ENCODE measurements at places on chromosomes 16 and 17.
A peak's percentile ranks its signal among the peaks of the same experiment; 100 is the strongest.

GRCh38 chr17:29566473-29567303 lies at the start of gene ABHD15:
TSS of gene ABHD15 (minus strand) at chr17:29567037. CDS start at chr17:29566966, 71 bp downstream.
- peak; percentile 34 for DNase-seq

DNA sequence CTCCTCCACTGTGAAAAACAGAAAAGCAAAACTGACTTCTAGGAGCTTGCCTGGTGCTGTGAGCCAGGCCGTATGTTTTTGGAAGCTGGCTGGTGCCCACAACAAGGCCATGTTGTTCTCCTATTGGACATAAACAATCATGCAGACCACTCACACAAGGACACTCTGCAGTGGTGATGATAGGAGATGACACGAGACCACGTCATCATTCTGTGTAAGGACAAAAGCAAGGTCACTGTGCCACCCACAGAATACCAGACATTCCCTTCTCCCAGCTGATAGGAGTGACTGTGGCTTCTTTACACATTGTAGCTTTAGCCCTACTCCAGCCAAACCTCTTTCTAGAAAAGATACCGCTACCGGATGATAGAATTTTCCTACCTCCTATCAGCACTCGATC lies 47.7 kb upstream of the LCMT1 start:
- DNase-seq, result no peak

DNA sequence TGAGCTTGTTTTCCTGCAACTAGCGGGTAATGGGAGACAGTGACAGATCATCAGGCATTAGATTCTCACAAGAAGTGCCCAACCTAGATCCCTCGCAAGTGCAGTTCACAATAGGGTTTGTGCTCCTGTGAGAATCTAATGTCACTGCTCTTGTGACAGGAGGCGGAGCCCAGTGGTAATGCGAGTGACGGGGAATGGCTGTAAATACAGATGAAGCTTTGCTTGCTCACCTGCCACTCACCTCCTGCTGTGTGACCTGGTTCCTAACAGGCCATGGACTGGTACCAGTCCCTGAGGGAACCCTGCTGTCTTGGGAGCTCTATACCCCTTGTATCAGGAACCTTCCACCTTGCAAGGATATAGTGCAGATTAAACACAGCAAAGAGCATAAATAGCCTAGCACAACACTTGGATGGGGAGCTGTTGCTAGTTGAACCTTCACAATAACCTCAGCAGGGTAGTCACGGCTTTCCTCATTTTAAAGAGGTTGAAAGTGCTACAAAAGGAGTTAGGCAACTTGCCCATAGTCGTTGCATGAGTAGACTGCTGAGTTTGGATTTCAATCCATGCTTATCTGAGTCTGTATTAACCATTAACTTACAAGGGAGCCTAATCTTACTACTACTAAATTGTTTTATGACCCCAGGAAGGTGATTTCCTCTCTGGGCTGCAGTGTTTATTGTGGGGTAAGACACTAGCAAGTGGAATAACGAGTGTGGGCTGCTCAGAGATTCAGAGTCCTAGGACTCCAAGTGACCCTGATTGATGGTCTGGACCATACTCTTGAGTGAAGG lies 156.6 kb upstream of the ZFHX3 start:
- DNase-seq, result peak; percentile 19

- DNase-seq, result no peak
Observed at GRCh38 chr17:4679658-4680057, 24.3 kb downstream of the PELP1 start.

DNA sequence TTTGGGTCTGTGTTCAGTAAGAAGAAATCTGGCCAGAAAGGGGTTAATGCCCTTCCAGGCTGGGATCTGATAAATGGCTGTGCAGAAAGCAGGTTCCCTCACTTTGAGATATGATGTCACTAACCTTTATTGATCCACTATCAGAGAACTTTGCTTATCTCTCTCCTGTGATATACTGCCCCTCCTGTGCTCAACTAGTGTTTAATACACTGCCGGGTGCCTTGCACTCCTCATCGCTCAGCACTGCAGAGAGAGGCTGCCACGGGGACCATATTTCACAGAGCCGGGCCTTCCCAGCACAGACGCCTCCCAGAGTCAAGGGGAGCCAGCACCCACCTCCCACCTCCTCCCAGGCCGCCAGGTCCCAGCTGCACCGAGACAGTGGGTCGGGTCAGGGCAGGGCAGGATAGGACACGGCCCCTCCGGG lies 20.2 kb downstream of the ZFHX3 start:
- DNase-seq, result no peak

DNA sequence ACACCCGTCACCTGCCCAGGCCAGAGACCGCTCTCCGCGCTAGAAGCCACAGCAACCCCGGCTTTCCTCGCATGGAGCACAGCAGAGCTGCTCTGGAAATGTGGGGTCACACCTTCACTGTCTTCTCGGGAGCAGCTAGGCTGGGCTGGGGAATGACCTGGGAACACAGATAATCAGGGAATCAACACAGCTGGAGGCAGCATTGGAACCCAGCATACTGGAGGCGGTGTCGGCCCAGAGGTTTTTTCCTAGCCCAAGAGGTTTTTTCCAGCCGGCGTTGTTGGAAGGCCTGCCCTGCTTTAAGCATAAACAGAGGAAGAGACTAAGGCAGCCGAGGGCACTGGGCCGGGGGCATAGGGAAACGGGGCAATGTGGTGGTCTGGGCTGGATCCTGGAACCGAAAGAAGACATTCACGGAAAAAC lies 791 bp upstream of the PLD6 start:
- no peak for DNase-seq

DNA sequence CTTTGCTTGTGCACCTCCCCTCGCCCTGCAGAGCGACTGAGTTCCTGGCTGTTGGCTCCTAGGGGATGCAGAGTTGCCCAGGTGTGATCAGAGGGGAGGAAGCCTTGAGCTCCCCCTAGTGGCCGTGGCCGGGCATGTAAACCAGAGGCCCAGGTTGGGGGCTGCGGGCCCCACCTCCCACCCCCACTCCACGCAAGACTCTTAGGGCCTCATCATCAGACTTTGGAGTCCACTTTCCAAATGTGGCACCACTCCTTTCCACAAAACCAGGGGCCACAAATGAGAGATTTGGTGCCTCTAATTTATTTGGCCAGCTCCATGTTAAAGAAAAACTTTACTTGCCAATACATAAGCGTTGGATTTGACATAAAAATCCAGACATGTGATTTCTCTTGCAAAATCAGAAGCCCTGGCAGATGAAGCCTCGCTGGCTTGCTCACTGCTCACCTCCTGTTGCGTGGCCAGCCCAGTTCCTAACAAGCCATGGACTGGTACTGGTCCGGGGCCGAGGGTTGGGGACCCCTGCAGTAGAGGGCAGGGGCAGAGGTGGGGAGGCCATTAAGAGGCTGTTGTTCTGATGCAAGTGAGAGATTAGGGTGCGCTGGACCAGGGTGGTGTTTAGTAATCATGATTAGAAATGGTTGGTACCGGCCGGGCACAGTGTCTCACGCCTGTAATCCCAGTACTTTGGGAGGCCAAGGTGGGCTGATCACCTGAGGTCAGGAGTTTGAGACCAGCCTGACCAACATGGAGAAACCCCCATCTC lies 28.7 kb upstream of the GAS7 start:
- DNase-seq, result peak; percentile 75

- DNase-seq, result no peak
Observed at GRCh38 chr17:57338257-57338914, 82.1 kb downstream of the MSI2 start.

GRCh38 chr16:89149386-89149785 lies 22.2 kb upstream of the CDH15 start:
- no peak for DNase-seq

DNA sequence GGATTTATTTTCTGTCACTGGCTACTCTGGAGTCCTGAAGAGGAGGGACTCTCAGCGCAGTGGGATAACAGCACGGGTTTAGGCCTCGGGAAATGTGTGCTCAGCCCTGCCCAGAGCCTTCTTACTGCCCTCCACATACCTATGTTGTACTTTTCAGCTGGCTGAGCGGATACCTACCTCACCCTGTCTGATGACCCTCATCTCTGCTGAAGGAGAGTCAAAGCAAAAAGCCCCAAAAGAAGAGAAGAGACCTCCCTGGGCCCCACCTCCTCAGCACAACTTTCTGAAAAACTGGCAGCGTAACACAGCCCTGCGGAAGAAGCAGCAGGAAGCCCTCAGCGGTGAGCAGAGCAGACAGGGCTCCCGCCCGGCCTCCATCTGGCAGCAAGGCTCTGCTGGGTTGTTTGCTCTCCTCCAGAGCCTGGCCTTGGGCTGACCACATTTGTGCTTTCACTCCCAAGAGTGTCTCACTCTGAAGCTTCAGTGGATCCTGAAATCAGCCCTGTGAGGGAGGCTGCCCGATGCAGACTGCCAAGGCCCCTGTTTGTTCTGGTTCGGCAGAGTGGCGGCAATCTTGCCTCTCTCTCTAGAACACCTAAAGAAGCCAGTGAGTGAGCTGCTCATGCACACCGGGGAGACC lies 10.3 kb downstream of the MYCBPAP start:
- no peak for DNase-seq

- DNase-seq, result peak; percentile 73
Observed at GRCh38 chr16:30748634-30749445, 615 bp downstream of the PHKG2 start.

- DNase-seq, result no peak
Observed at GRCh38 chr16:56320056-56320455, 105.3 kb downstream of the AMFR start.

GRCh38 chr17:76710863-76711611 lies at the start of gene MXRA7:
TSS of gene MXRA7 (minus strand) at chr17:76710965. CDS start at chr17:76710946, 19 bp downstream.
- peak; percentile 76 for DNase-seq

GRCh38 chr16:13629704-13630103 lies 290.2 kb upstream of the ERCC4 start:
- no peak for DNase-seq

- no peak for DNase-seq
Observed at GRCh38 chr16:71259086-71259485, 28.6 kb upstream of the HYDIN start.

DNA sequence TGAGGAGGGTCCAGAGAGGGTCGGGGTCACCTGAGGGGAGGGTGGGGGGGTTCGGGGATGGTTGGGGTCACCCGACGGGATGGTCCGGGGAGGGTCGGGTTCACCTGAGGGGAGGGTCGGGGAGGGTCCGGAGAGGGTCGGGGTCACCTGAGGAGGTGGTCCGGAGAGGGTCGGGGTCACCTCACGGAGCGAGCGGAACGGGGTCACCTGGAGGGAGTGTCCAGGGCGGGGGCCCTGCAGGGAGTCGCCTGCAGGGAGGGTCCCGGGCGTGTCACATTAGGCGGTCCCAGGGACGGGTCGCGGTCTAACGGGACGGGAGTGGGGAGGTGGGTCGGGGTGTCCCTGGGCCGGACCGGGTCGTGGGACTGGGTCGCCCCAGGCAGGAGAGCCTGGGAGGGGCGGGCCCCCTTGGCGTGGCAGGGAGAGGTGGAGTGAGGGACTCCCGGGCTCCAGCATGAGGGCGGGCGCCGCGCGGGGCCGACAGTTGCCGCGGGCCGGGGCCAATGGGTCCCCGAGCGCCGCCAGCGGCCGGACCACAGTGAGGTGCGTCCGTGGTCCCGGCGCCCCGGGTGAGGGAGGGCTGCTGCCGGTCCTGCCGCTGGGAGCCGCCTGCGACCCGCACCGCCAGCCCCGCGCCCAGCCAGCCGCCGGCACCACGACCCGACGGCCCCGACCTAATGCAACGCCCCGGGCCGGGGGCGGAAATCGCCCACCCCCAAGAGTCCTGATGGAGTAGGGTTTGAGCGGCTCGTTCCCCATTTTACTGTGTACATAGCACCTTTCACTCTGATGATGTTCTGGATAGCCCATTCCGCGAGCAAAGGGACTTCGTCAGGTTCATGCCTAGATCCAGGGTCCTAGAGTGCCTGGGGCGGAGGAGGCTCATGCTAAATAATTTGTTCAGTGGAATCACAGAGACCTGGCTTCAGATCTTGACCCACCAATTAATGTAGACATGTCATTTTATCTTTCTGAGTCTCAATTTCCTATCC lies 1.2 kb upstream of the ABCA3 start:
- no peak for DNase-seq

DNA sequence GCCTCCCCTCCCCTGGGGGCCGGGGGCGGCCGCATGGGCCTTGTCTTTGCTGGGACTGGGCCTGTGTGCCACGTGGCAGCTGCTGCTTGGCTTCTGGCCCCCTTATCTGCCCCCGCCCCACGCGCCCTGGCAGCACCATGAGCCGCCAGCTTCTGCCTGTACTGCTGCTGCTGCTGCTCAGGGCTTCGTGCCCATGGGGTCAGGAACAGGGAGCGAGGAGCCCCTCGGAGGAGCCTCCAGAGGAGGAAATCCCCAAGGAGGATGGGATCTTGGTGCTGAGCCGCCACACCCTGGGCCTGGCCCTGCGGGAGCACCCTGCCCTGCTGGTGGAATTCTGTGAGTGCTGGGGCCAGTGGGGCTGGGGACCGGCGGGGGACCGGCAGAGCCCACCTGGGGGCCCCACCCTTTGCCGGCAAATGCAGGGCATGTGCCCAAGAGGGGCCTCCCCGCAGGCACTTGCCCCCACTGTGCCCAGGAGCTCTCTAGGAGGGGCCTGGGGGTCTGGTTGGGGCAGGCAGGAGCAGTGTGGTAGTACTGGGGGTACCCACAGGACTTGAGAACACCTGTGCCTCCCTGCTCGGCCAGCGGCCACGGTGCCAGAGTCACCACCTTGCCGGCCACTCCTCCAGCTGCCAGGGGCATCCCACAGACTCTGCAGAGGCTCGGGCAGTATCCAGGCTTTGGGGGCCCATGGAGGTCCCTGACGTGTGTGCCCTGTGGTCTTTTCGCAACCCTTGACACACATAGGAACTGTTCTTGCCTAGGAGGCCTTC lies at the start of gene PDIA2:
Gene PDIA2 (plus strand): TSS at position 132 of the 773 bp plus-strand sequence. CDS start 6 bp downstream, at position 138.
- DNase-seq, result no peak

DNA sequence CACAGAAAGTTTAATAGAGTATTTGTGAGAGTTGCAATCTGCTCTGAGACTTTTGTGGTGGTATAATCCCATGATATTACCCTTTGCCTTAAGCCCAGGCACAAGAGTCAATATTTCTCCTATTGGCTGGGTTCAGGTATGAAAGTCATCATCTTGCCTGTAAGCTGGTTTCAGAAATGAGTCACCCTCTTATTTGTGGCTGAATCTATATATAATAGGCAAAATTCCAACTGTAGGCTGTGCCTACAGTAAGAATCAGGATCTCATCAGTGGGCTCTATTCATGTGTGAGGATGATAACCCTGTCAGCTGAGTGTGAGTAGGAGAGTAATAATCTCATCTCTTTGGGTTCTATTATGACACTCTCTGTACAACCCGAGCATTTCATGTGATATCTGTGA lies 2103.1 kb downstream of the TP53TG3F start:
- no peak for DNase-seq

GRCh38 chr16:9027070-9027799 lies 63.5 kb upstream of the USP7 start:
- no peak for DNase-seq

All from HEK293T (cell line).